ENCODE measurements at places on chromosomes 7 and 10.

- DNase-seq: no peak
Observed at GRCh38 chr10:77984986-77985385, 44.3 kb downstream of the POLR3A start.

DNA sequence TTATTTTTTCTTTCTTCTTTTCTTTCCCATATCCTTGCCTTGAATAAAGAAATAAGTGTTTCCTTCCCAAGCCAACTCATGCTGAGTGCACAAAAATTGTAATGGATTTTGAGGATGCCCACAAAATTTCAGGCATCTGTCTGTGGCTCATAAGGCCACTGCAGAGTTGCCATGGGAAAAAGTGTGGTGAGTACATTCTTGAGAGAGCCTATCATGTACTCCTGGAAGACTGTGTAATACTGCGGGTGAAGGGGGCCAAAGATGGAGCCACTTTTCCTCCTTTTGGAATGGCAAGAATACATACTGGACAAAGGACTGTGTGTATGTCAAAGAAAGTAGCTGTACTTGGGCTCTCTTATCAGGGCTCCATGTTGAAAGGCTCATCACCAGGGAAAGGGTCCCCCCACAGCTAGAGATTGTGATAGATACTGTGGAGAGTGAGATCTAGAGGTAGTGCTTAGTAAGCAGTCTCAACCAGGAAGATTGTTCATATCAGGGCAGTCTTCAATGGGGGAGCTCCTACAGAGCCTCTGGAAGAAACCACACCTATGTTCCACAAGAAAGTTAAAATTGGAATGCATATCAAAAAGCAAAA is 341.6 kb upstream of the KCND2 start:
- no peak for DNase-seq

DNA sequence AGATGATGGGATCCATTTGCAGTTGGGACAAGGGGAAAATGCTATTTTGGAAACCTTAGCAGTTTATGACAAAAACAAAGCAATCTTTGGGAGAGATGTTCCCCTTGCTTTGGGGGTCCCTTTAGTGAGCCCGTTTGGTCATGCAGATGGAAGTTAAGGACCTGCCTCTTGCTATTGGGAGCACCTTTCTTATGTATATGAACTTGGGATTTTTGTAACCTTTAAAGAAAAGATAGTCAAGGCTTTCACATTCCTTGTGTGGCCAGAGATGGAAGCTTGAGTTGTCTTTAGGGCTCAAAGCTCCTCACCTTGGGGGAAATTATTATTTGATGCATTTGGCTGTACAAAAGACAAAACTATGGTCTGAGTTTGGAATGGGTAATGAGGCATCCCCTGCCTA is 179.0 kb upstream of the PLPP4 start:
- no peak for DNase-seq

DNA sequence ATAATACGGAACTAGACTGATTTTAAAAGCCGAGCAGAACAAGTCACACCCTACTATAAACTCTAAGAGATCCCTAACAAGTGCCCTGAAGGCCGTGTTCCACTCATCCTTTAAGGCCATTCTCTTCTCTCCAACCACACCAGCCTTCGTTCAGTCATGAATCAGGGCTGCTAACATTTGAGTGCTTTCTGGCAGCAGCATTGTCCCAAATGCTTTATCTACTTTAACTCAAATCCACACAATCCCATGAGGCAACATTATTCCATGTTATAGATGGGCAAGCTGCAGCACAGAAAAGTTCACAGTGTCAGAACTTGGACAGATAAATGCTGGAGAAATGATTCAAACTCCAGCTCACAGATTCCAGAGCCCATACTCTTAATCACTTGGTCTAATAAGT is 73.5 kb downstream of the MALSU1 start:
- DNase-seq: no peak

DNA sequence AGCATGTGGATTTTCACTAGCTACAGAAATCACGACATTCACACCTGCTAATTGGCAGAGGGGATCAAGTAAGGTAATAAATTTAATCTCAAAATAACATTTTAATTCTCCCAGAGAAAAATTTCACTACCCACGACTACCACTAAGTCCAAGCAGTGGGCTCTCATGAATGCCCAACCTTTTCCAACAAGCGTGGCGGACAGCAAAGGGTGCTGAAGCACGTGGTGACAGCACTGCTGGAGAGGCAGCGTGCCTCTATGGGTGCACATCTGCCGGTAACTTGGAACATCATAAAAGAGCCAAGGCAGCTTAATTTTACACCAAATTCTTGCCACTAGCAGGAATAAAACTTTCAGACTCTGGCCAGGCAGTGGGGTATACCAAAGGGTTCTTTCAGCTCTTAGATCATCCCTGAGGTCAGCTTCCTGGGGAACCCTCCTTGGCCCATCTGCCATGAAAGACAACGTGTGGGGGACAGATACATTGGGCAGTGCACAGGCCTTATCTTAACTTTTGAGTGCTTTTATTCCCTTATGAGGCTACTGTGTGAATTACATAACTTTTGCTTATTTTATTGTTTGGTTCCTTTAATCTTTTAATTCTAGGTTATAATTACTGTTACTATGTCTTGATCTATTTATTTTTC is 206.7 kb upstream of the KCTD7 start:
- no peak for DNase-seq

- DNase-seq: no peak
Observed at GRCh38 chr7:148662646-148663045, 36.1 kb upstream of the CUL1 start.

DNA sequence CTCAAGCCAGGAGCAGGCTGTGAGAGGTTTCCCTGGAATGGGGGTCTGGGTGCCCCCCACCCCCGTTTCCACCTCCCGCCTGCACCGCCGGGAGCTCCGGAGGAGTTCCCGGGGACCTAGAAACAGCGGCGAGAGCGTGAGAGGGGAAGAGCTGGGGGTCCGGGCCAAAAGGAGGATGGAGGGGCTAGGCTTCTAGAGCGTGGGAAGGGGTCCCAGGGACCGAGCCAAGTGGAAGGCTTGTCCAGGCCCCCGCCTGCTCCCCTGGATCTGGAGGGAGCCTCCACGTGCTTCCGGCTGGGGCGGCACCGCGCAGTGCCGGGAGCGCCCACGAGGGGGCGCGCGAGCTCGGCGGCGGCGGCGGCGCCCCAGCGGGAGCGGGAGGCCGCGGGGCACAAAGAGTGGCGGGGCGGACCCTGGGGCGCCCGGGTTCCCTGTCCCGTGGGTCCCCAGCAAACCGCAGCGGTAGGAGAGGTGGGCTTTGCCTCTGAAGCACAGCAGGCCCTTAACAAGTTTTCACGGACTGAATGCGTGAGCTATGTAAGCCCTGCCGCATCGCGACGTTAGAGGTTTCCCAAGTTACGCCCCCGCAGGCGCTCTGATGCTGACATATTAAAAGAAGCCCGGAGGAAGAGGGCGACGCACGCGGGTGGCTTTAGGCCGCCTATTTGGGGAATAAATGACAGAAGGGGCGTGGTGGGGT is 104.4 kb upstream of the LRRC4 start:
- DNase-seq: peak; percentile 14

DNA sequence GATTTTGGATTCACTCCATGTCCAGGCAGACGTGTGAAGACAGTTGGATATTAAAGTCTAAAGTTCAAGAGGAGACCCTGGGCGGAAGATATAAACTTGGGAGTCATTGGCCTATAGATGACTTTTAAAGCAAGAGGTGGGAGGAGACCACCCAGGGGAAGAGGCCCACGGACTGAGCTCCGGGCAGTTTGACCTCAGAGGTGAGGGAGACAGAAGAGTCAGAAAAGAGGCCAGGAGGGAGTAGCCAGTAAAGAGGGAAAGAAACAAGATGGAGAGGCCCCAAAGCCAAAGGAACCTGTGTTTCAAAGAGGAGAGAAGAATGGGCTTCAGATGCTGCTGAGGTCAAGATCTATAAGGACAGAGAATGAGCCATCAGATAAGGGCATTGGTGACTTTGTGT is 11.4 kb downstream of the CARD11 start:
- DNase-seq: no peak

DNA sequence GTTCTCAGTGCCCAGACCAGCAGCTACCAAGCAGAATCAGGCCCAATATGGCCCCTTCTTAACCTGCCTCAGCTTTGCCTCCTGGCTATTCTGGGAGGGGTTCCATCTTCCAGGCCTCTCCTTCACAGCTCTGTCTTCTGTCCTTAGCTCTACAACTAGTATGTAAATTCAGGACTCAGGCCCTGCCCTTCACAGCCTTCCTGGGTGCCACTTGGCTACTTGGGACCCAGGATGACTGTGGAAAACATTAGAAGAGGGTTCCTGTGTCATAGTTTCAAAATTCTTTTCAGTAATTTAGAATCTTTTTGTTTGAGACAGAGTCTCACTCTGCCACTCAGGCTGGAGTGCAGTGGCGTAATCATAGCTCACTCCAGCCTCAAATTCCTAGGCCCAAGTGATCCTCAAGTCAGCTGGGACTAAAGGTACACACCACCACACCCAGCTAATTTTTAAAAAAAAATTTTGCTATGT is 33.2 kb upstream of the PAPSS2 start:
- no peak for DNase-seq

- no peak for DNase-seq
Observed at GRCh38 chr10:12349629-12350166, 351 bp downstream of the CAMK1D start.

- DNase-seq: no peak
Observed at GRCh38 chr7:32170838-32171237, 100.6 kb upstream of the PDE1C start.

- no peak for DNase-seq
Observed at GRCh38 chr7:127154101-127154500, 98.6 kb downstream of the GRM8 start.

DNA sequence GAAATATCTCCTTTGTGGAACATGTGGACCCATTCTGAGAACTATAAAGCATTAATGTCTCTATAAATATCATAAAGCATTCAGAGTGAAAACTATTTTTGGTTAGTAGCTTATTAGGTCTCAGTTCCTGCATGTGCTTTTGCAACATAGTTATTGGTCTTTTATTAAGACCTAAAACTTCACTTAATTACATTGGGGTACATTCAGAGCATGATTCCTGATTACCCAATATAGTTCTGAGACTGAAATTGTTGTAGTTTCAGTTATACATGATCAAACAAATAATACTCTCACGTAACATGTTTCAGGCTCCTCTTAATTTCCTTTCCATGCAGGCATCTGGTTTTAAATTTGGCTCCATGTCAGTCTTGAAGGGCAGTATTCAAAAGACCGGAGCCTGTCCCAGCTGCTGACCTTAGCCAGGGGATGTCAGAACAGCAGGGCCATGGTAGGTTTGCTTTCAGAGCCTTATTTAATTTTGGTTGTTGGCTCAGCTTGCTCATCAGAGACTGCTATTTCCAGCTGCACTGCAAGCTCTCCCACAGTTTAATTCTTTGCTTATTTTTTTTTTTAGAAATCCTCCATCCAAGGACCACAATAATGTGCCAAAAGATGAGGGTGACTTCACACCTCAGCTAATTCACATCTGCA is 447.8 kb upstream of the FZD8 start:
- no peak for DNase-seq

DNA sequence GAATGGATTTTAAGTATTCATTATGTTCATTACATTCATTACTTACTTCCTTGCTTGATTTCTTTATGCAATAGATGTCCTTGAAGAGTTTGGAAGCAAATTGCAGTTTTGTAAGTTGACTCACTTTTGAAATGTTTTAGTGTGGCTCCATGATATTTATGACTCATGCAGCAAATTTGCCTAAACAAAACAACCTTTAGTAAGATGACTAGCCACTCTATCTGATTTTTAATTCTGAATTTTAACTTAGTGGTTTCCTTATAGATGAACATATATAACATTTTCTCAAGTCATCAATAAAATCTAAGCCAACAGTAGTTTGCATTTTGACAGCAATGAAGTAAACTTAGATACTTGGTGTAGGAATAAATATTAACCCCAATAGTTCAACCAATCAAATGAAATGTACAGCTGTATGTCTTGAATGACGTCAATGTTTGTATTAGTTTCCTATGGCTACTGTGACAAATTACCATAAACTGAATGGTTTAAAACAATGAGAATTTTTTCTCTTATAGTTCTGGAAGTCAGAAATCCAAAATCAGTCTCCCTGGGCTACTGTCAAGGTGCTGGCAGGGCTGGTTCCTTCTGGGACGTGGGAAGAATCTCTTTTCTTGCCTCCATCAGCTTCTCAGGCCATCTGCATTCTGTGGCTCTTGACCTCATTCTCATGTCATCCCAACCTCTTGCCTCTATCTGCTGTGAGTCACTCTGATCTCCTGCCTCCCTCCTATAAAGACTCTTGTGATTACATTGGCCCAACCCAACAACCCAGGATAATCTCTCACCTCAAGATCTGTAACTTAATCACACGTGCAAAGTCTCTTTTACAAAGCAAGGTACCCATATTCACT is 73.4 kb downstream of the AHR start:
- no peak for DNase-seq

DNA sequence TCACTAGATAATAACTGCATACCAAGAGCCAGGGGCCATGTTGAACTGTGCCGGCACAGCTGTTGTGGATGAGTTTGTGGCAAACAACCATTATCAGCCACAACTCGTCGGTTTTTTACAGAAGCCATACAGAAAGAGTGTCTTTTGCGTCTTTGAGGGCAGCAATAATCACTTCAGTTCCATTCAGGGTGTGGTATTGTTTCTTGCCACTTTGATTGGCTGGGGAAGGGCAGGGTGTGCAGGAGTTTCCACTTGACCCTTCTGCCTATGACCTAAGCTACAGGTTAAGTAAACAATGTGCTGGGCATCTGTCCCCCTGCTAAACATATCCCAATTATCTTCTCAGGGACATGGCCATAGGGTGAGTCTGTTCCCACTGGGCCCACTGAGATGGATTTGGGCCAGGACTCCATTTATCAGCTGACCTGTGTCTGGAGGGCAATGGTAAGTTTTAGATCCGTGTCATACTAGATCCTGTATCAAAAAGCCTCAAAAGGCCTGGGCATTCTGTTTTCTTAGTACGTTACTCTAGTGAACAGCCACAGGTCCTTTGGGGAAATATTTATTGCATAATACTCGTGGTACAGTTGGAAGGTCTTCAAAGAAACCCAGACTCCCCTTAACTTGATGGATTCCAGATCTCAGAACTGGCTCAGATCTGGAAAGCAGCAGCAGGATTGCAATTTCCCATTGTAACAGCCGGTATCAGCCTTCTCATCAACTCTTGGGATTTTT is 15.9 kb downstream of the ZNF3 start:
- DNase-seq: no peak

GRCh38 chr7:121301446-121302213 is 27.2 kb upstream of the WNT16 start:
- DNase-seq: no peak

DNA sequence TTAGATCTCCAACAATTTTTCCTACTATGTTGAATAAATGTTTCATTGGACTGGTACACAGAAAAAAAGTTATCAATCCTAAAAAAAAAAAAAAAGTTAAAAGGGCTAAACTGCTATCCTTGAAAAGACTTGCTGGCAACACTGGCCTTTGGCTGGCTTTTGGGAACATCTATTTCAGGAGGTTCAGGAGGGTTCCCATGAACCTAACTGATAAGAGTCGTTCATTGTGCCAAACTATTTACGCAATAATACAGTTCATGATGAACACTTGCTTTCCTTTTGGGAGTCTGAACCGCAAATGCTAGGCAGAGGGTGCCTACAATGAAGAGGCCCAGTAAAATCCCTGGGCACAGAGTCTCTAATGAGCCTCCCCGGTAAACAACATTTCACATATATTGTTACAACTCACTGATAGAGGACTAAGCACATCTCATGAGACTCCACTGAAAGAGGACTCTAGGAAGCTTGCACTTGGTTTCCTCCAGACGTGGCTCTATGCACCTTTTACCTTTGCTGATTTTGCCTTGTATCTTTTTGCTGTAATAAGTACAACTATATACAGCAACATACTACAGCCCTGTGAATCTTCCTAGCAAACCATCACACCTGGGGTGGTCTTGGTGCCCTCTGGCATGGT is 45.0 kb downstream of the ZFAND4 start:
- no peak for DNase-seq

- DNase-seq: no peak
Observed at GRCh38 chr7:148924011-148924410, 39.9 kb upstream of the EZH2 start.

All from stimulated activated CD8-positive, alpha-beta memory T cell treated with anti-CD3 and anti-CD28 coated beads, Interleukin-15, amount 100 ng/mL, for 1 hour (primary cell).